Forelimb muscle (tissue), 1 donor: ENCODE measurements at places on chromosomes 13 and 19. TPM values are rescaled to one million over a fixed set of nuclear protein-coding genes. Genes with fewer than 3 reads are reported as not detected.

GRCh38 chr13:99214232-99214631 lies 13.6 kb downstream of the UBAC2 start:
- no peak for DNase-seq

DNA sequence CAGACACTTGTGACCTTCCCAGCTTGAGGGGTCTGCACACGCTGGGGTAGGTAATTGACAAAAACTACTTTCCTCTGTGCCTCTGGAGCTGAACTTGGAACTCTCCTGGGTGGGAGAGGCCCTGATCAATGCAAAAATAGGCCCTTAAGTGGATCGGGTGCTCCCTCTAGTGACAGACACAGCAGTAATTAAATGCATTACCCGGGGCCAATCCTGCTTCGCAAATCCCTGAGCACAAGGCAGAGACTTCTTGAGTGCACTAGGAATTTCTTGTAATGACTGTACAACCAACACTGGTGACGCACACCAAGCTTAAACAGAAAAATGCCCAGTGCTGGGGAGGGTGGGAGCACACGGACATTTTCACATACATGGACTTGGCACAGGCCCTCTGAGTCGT lies 10.6 kb upstream of the UBE2S start:
- DNase-seq, result peak; percentile 60

- no peak for DNase-seq
Measured at GRCh38 chr13:104987621-104988020, 1547.8 kb downstream of the EFNB2 start.

GRCh38 chr19:11093689-11094238 lies 4.5 kb downstream of the LDLR start:
- no peak for DNase-seq

DNA sequence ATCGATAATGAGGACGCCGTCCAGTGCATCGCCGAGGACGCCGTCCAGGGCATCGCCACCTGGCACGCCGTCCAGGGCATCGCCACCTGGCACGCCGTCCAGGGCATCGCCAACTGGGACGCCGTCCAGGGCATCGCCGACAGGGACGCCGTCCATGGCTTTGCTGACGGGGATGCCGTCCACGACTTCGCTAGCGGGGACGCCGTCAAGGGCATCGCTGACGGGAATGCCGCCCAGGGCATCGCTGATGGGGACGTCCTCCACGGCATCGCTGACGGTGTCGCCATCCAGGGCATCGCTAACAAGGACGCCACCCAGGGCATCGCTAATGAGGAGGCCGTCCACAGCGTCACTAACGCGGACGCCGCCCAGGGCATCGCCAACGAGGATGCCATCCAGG lies 946.5 kb downstream of the TUBA3C start:
- no peak for DNase-seq

CGB1 gene
- not detected for polyA plus RNA-seq

MISP3 gene
- polyA plus RNA-seq, result 0.65 TPM
